Thoracic aorta (tissue), 2 donors: ENCODE measurements at places on chromosomes 16 and 17.
A peak's percentile ranks its signal among the peaks of the same experiment; 100 is the strongest.

DNA sequence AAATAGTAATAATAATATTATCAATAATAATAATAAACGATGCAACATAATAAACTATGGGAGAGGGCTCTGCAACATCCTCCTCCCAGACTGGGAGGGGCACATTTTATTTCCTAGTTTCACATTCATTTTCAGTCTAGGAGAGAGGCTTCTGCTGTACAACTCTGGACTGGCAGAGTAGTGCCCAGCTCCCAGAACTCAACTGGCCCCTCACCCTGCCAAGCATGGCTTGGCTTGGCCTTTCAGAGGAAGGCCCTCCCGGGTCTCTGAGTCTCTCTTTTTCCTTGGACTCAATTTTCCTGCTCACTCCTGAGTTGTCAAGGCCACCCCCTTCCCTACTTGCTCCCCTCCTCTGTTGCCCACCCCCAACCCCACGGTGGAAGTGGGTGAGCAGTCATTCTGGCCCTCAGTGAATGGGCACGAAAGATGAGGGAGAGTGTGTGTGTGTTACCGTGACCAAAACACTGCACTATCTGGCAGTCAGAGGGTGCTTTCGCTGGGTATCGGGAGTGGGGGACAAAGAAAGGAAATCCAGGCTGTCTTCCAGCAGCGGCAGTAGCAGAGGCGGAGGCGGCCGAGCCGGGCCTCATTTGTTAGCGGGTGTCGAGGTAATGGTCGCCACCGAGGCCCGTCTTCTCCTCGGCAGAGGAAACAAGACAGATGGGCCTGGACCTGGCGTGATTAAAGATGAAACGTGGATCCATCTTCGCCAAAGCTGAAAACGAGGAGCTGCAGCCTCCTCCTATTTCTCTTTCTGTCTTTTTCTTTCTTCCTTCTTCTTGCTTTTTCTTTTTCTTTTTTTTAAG, 2.3 kb downstream of the HOXB4 start:
- no peak for DNase-seq

DNA sequence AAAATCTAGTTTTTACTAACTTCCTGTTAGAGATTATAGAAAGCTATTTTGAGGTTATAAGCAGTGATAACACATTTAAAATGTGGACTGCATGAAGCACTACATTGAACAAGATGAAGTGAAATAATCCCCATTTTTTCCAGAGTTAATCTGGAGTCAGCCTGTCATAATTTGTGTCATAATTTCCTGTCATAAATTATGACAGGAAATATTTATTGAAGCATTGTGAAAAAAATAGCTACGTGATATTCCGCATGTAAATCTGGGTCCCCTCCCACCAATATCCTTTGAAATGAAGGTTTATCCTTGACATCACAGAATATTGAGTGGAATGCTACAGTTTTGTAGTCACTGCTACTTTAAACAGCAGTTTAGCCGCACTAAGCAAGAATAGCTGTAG, 40.1 kb downstream of the OMG start:
- DNase-seq = no peak

- DNase-seq = no peak
Measured at GRCh38 chr16:86865851-86866662, 287.7 kb downstream of the FOXL1 start.

GRCh38 chr16:85202051-85202601, 89.9 kb upstream of the CIBAR2 start:
- DNase-seq = no peak

DNA sequence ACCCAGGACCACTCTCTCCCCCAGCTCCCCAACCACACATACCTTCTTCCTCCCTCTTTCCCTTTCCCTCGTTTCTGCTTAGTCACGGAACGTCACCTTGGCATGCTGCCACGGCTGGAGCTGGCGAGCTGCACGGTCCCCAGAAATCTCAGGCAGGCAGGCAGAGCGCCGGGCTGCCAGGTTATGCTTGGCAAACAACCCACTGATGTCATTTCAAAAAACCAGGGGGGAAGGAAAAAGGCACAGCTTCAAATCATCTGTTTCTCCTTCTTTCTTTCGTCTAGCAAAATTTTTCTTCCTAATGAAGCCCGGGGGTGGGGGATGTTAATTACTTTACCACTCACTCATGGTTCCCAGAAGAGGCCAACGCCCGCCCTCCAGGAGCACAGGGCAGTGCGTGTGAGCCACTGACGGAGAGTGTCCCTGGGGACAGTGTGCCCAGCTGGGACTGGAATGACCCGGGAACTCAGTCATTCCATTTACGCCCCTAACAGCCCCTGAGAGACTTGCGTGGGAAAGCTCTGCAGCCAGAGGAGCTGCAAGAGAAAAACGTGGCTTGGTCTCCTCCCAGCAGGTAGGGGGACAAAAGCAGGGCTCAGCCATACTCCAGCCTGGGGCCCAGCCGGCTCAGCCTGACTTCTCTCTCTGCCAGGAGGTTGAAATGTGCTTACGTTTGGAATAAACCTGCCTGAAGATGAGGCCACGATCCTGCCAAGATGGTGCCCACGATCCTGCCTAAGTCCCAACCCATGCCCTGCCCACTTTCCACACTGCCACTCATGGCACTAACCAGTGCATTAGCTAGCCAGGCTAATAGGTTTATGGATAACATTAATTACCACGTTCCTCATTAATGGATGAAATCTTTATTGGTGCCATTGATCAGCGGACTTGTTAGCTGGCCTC, 198.9 kb downstream of the ZFHX3 start:
- DNase-seq = peak; percentile 86

- no peak for DNase-seq
Measured at GRCh38 chr16:67763066-67763465, 43.3 kb downstream of the RANBP10 start.

DNA sequence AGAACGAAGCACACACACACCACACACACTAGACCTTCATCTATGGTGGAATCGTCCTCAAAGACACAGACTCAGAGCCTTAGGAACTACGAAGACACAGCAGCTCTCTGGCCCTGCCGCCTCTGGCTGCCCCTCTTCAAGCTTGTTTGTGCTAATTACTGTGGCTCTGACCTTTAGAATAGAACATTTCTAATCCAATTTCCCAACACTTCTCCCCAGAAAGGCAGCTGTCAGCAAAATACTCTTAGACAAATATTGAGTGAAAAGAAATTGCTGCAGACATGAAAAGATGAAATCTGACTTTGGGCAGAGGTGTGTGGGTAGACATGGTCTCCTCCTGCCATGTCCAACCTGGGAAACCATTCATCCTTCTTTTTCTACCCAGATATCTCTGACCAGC, 152.0 kb upstream of the DNAH9 start:
- DNase-seq = no peak

DNA sequence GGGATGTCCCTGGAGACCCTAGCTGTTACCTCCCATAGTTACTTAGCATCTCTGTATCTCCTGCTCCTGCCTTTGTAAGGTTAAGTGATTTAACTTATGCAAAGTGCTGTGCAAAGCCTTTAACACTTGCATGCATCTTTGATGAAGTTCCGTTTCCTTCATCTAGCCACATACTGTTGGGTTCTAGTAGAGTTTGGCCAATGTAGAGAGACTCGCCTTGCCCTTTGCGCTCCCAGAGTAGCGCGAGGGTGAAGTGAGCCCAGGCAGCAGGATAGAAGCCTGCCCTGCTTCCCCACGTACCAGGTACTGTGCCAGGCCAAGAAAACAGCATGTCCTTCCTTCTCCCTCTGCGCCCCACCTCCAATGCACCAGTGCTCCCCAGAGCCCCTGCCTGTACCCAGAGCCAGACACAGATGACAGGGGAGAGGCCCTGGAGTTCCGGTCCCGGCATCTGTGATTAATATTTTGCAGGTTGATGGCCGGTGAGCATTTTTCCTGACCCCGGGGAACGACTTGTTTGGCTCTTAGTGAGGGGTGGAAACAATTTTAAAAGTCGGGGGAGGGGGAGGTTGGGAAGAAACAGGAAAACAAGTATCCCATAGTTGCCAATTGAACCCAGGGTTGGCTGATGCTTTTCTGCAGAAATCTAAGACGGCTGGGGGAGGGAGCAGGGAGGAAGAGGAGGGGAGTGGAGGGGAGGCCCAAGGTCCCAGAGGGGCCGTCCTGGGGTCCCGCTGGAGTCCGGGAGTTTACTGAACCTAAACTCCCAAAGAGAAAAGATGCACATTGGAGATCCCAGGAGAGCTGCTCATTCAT, 13.1 kb upstream of the CDC42EP4 start:
- DNase-seq = no peak

DNA sequence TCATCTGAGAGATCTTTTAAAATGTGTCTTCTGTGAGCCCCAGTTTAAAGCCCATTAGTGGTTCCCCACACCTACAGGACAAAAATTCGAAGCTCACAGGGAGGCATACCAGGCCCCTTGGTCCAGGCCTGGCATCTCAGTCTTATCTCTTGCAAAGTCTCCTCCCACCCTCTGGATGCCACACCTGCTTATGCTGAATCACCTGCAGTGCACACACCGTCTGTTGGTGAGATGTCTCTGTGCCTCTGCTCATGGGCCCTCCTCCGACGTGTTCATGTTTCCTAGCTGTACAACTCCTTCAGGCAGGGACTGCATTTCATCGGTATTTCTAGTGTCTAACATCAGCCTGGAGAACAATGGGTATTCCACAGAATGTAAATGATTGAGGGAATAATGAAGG, 41.6 kb downstream of the RNF157 start:
- no peak for DNase-seq

DNA sequence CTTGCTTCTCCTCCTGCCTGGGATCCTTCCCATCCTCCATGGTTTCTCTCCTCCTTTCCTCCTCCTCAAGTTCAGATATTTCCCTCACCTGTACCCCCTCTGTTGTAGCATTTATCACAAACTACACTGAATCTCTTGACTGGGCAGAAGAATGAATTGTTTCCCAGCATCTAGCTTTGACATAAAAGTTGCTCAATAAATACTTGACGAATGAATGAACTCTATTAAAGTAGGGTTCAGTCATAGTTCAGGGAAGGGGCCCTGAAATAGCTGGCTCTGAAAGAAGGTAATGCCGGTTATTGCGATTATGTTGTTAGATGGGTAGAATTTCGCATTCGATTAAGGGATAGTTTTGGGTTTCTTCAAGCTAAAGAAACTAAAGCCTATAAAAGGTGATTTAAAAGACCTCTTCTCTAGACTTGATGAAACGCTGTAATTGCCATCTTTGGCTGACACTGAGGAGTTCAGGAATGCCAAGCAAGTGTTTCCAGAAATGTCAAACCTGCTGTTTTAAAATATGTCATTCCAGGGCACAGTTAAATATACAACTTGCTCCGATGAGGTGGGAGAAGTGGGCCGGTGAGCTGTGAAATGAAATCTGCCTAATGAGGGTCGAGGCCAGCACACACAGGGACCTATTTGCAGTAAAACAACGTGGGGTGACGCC, 1.0 kb upstream of the CPD start:
- DNase-seq = no peak

GRCh38 chr17:49224198-49224996, 6.2 kb downstream of the PHOSPHO1 start:
- no peak for DNase-seq

DNA sequence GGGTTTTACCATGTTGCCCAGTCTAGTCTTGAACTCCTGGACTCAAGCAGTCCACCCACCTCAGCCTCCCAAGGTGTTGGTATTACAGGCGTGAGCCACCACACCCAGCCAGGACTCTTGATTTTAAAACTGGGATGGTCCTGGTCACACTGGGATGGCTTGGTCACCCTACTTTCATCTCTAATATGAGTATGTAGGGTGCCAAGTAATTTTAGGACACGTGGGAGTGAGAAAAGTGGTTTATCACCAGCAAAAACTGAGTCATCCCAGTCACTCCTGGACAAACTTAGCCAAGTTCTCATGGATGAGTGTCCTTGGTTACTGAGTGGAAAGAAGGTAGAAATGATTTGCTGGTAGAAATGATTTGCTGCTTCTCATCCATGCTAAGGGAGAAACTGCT, 9.9 kb downstream of the CLEC19A start:
- DNase-seq = no peak

DNA sequence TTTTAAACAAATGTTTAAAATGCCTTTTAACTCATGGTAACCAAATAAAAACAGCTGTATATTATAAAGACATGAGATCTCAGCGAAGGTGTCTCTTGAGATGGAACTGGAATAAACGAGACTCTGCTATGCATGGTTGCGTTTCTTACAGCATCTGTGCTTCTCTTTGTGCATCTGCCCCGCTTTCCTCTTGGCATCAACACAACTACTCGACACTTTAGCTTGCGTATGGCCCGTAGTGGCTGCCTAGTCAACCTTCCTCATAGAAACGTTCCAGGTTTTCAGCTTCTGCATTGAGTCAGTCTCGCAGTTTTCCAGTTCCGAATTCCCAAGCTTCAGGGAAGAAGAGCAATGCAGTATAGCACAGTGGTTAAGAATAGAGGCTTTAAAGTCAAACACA, 214.9 kb downstream of the CEP112 start:
- DNase-seq = no peak

DNA sequence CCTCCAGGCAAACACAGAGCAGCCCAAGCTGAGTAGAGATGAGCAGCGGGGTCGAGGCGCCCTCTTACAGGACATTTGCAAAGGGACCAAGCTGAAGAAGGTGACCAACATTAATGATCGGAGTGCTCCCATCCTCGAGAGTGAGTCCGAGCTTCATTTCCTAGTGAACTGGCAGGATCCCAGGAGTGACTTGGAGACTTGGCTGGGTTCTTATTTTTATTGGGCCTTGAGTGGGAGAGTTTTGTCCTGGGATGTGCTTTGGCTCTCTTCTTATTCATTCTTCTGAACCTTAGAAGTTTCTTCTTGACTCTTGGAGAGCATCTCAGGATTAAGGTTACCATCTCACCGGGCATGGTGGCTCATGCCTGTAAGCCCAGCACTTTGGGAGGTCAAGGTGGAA, 27.2 kb upstream of the CDC6 start:
- no peak for DNase-seq

DNA sequence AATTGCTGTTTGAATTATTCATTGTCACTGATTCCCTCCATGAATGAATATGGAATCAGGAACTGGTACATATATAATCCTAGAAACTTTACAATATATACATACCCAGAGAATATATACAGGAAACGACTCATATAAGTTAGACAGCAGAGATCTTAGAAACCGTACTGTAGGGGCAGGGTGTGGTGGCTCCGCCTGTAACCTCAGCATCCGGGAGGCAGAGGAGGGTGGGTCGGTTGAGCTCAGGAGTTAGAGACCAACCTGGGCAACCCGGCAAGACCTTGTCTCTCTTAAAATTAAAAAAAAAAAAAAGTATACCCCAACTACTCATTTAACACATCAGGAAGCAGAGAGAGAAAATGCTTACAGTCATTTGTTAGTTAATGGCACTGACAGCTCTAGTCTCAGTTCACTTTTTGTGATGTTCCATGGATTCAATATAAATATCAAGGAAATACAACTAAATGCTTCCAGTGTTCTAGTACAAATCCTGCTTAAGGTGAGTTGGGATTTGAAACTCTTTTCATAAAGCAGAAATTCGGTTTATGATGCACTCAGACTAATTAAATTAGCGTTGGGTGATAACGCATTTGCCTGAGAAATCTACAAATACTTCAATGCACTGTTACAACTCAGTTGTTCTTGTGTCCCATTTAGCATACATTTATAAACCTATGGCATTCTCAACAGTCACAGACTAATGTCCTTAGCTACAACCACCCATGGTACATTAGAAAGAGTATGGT, 5.6 kb downstream of the GLG1 start:
- no peak for DNase-seq
